Substantia nigra (tissue), 51 donors: ENCODE measurements at places on chromosomes 5 and 9.

- no peak for DNase-seq
Observed at GRCh38 chr5:23169660-23170416, 316.7 kb upstream of the CDH12 start.

- no peak for DNase-seq
Observed at GRCh38 chr9:14967450-14968321, 57.5 kb upstream of the FREM1 start.

- DNase-seq, result no peak
Observed at GRCh38 chr9:18658804-18659705, 185.1 kb downstream of the ADAMTSL1 start.

- DNase-seq, result no peak
Observed at GRCh38 chr5:112415552-112415951, 3.5 kb downstream of the EPB41L4A start.

DNA sequence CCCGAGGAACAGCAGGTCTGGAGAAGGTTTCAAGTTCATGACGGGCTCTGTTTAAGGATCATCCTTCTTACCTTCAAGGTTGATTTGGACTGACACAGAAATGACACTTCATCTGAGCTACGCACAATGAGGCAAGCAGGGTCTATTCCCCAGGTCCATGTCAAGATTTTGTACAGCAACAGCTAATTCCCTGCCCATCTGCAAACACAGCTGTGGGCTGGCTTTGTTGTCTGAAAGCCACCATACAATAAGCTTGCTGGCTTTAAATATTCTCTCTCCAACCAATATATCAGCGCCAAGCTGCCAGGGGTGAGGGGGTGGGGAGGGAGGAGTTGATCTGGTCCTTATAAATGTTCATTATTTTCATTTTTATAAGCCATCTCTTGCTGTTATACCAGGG, 92.0 kb downstream of the OTULIN start:
- no peak for DNase-seq

- no peak for DNase-seq
Observed at GRCh38 chr5:138685193-138685745, 68.0 kb upstream of the CTNNA1 start.

- no peak for DNase-seq
Observed at GRCh38 chr9:110076894-110077725, 130.8 kb downstream of the C9orf152 start.

GRCh38 chr5:17076272-17076671, 140.2 kb upstream of the MYO10 start:
- DNase-seq, result no peak

DNA sequence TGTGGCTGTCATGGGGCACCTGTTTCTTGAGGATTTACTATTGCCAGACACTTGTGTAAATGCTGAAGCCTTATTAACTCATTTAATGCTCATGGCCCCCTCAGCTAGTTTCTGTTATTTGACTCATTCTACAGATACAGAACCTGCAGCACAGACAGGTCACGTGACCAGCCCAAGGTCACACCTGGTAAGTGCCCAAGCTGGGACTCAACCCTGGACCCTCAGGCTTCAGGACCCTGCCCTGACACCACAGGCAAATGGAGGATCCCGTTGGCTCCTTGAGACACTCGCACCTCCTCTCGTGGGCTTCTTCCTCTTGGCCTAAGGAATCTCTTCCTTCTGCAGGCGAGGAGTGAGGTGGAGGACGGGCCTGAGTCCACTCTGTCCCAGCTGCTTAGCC, 10.6 kb upstream of the NEURL1B start:
- DNase-seq, result no peak

DNA sequence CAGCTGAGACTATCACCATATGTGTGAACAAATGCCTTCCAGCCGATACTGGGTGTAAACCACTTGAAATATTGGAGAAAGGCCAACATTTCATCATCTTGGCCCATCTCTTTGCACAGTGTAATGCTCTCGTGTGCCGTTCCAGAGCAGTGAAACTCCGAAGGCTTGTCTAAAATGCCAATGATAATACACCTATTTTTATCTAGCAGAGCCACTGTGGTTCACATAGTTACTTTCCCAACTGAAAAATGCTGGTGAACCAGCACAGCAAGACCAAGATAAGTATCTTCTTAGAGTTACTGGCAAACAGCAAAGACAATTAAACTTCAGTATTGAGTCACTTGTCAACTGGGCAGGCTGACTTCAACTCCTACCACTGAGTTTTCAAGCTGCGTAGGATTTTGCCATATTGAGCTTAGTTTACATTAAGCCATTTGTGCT, 379.9 kb upstream of the ACTBL2 start:
- DNase-seq, result no peak

GRCh38 chr5:170633235-170634081, 129.6 kb downstream of the KCNIP1 start:
- DNase-seq, result peak; percentile 12

DNA sequence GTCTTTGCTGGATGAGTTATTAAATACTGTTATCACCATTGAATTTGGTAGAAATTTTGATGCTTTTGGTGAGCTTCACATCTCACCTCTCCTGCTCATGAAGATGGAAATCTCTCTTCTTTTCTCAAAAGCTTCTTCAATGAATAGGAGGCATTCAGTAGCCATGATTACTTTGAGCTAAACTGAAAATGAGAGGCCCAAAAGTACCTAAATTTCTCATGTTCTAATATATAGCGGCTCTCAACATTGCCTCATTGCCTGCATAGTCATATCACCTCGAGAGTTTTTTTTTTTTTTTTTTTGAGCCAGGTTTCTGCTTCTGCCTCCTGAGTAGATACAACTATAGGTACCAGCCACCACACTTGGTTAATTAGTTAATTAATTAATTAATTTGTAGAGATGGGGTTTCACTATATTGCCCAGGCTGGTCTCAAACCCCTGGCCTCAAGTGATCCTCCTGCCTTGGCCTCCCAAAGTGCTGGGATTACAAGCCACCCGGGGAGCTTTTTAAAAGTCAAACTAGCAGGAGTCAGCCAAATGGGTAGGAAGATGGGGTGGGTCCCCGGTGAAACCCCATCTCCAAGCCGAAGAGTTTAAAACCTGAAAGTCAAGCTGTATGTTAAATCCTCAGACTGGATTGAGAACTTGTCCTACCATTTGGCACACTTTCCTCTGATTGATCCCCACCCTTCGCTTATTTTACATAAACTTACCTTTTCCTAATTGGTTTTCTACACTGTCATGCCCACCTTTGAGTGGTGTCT, 169.0 kb downstream of the DOCK2 start:
- DNase-seq, result no peak

GRCh38 chr5:28488752-28489151, 1450.4 kb upstream of the CDH9 start:
- DNase-seq, result no peak

DNA sequence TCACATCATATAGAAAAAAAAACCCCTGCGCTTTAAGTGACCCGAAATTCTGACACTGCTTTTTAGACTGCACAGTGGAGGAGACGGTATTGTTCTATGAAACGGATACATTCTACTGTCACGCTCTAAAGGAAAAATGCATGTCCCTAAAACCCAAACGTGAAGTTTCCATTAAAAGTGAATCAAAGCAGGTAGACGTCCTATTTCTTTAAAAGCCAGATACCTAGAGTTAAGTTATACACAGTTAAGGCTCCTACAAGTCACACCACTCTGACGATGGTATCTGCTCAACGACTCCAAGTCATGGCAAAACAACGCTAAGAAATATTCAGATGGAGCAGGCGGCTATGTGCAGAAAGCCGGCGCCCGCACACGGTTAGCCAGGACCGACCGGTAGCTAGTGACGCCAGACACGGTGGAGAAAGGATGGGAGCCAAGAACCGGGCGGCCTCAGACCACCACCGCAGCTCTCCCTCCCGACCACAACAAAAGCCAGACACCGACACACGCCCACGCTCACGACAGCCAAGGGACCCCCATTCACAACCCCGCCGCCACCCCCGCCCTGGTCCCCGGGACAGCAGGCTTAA, 734 bp downstream of the SKP1 start:
- peak; percentile 35 for DNase-seq

DNA sequence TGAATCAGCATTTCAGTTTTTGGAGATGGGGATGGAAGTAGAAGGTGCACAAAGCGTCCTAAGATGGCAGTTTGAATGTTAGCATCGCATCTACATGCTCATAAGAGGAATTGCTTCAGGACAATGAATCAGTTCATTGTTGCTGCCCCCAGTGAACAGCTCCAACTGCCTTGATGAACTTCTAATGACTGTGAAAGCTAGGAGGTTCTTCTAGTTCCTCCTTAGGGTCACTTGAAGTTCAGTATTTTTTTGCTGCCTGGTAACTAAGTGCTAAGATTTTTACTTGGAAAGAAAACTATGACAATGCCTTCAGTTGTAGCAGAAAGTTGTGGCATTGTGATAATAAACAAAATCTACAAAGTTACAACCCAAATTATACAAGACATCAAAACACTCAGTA, 271.6 kb downstream of the RAB3C start:
- no peak for DNase-seq

DNA sequence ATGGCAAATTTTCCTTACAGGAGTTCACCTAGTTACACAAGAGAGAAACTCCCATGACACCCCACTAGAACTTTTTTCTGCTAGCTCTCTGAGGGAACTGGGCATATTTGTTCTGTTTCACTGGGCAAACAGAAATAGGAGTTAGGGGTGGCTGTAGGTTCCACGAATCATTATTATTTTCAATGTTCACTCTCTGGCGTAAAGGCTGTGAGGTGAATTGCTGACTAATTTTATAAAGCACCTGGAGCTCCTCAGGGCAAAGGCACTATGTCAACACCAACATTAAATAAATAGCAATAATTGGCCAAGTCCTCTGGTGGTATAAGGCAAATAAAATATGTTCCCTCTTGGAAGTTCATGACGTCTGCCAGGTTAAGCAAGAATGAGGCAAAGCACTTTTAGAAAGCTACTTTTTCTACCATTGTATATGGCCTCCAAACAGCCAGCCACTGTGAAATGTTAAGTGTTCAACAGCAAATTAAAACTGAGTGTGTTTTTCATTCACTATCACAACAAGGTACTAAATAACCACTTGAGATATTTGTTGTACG, 344.6 kb downstream of the PDE4D start:
- DNase-seq, result no peak

- no peak for DNase-seq
Observed at GRCh38 chr5:10268100-10268499, 18.0 kb downstream of the CCT5 start.

GRCh38 chr9:37508834-37509206, 23.1 kb downstream of the POLR1E start:
- no peak for DNase-seq

GRCh38 chr5:59264639-59265245, 628.8 kb downstream of the PDE4D start:
- no peak for DNase-seq

DNA sequence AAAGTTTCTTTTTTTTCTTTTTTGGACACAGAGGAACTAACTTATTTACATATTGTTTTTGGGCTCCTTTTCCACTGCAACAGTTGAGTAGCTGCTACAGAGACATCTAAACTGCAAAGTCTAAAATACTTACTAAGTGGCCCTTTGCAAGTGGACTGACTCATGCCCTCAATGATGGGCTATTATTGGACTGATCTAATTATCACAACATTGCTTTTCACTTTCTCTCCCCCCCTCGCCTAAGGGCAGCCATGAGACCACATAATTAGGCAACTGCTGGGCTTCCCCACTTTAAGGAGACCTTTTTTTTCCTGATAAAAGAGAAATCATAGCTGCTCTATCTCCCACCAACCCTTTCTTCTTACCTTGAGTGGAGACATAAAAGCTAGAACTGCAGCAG, 47.0 kb downstream of the PLK2 start:
- DNase-seq, result no peak

GRCh38 chr9:114674076-114674797, 7.8 kb downstream of the TEX48 start:
- no peak for DNase-seq

- no peak for DNase-seq
Observed at GRCh38 chr5:30994176-30994575, 199.3 kb upstream of the CDH6 start.

- no peak for DNase-seq
Observed at GRCh38 chr5:111563031-111563822, 50.9 kb upstream of the STARD4 start.

DNA sequence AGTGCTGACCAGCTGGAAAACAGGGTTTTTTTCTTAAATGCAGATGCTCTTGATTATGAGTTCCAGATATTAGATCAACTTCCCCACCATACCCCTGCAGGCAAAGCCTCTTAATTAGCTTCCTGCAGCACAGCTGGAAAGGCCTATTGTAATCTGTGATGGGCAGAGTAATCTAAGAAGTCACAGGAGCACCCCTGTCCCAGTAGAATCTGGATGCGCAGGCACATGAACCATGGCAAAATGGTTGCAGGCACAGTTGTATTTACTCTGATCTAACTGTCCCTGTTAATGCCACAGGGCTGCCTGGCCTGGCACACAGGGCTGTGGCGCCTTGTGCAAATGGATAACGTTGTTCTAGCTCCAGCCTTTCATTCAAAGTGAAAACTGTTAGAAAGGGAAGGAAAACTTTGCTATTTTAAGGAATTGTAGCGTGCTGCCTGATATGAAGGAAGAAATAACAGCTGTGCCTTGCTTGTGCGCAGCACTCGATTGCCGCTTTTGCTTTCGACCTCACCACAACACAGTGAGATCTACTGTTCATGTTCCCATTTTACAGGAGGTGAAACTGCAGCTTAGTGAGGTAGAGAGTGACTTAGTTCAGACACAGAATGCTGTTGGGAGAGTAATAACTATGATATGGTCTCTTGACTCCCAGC, 2.3 kb downstream of the TGFBI start:
- DNase-seq, result no peak

DNA sequence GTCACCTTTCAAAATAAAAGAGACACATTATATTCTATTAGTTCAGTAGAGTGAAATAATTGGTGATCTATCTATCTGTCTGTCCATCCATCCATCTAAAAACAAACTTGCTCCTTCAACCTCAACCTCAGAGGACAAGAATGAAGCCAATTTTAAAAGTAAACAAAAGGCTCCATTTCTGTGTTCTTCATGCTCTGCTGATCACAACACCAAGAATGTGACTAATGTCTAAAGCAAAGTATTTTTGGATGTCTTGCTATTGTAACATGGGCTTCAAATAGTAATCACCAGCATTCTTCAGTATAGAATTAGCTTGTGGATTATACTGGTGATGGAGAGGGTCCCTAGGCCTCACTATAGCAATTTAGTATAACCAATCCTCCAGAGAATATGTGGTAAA, 1304.4 kb downstream of the MAT2B start:
- DNase-seq, result no peak

DNA sequence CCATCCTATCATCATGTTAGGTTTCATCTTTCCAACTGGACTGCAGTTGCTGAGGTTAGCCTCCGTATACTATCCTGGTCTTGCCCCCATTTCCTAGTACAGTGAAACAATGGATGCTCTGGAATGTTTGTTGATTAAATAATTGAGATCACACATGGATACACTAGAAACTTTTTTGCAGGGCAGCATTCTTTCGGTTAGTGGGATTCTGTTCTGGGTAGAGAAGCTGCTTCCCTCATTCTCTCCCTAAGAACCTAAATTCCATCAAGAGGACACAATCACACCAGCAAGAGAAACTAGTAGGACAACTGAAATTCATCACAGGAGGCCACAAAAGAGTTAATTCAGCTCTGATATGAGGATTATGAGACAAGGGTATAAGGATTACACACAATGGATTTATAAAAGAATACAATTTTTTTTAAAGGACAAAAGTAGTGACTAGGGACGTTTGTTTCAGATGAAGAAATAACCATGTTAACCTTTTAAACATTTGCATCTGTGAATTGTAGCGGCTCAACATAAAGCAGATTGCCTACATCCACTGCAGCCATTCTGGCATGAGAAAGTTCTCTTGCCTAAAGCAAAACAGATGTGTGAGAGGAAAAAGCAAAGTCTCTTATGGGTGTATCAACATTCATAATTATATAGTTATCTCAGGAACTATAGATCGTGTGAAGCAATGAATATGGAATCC, 162.7 kb upstream of the LHFPL2 start:
- no peak for DNase-seq
